ENCODE measurements at places on chromosomes 3 and 15. TPM values are rescaled to one million over a fixed set of nuclear protein-coding genes. Genes with fewer than 3 reads are reported as not detected.

The COLQ gene
- polyA plus RNA-seq = 1.1 TPM

The TRPM1 gene
- 1.5 TPM for polyA plus RNA-seq

The EPHB3 gene
- polyA plus RNA-seq = 2.2 TPM

The OR5H1 gene
- polyA plus RNA-seq = not detected

The OTOL1 gene
- polyA plus RNA-seq = not detected

The CEMIP gene
- polyA plus RNA-seq = 0.90 TPM

The RNF111 gene
- 4.1 TPM for polyA plus RNA-seq

The NR2E3 gene
- 0.04 TPM for polyA plus RNA-seq

The SLC28A1 gene
- not detected for polyA plus RNA-seq

The COL7A1 gene
- polyA plus RNA-seq = 1.4 TPM

The CCR3 gene
- polyA plus RNA-seq = not detected

The CA12 gene
- 9.6 TPM for polyA plus RNA-seq

The UROC1 gene
- not detected for polyA plus RNA-seq

The GRK7 gene
- polyA plus RNA-seq = 0.03 TPM

The CAV3 gene
- polyA plus RNA-seq = 0.13 TPM

The CILP gene
- polyA plus RNA-seq = 20.0 TPM

The SLC38A3 gene
- polyA plus RNA-seq = 22.0 TPM

The CPNE9 gene
- 0.06 TPM for polyA plus RNA-seq

Measured in adipose tissue (tissue), 3 donors.